ENCODE measurements at places on chromosomes 6 and 20.

DNA sequence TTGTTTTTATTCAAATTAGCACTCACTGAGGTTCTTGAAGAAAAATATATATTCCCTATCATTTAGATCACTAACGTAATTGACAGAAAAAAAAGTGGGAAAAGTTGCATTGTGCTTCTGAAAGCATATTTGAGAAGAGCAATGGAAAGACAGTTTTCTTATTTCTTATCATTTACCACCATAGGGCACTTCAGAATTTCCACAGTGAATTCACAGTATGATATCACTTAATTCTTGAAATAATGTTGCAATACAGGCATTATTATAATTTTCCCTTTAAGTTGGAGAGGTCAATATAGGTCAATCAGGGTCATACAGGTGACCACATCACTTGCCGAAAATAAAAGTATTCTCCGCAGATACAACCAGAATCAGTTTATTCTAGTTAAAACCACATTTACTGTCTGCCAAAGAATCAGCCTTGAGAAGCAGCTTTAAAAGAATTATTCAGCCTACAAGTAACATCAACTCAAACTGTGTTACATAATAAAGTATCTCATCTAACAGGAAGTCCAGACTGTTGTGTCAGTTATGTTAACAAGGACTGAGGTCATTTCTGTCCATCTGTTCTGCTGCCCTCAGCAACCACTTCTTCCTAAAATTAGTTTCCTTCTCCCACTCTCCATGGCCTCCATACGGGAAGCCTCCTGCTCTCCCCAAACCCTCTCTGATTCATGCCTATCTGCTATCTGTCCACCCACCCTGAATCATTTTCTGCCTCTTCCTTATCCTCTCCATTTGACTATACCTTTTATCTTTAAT is 121.2 kb downstream of the SIM1 start:
- no peak for DNase-seq

GRCh38 chr6:50353603-50354002 is 303.9 kb upstream of the DEFB112 start:
- DNase-seq = no peak

GRCh38 chr20:6866741-6867140 is 99.3 kb downstream of the BMP2 start:
- DNase-seq = no peak

DNA sequence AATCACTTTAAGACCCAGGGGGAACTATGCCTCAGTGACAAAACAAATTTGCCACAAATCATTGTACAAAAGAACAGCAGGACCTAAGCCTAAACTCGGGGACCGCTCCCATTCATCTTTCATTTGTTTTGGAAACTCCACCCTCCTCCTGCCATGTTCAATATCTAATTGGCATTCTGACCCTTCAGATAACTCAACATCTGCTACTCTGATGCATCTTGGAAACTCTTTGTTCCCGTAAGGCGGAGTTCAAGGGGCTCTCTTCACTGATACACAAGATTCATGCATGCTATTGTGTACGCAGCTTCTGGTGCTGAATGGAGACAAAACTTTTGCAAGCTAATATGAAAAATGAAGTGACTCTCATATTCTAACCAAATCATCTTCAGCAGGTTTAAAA is 187.6 kb downstream of the ZFP64 start:
- DNase-seq = no peak

GRCh38 chr6:119352001-119352400 is 2.4 kb upstream of the MAN1A1 start:
- no peak for DNase-seq

DNA sequence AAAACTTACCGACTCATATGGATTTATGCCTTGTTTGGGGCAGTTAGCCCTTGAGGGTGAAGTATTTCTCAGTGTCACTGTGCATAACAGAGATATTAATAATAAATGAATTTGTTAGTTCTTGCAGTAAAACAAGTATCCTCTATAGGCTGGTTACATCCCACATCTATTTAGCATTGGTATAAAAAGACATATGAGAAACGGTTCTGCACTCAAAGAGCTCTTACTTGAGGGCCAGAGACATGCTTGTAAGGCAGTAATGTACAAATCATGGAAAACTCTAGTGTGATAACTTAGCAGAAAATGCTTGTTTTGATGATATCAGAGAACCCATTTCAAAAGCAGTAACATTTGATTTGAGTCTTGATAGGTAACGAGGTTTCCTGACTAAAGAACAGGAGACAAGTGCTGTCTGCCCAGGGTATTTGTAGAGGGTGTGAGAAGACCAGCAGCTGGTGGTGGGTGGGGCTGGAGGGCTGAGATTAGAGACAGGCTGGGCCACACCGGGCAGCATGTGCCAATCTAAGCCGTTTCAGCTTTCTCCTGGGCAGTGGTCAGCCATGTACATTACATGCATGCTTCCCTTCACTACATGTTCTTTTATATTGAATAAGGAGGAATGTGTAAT is 46.3 kb downstream of the TULP4 start:
- DNase-seq = no peak

- DNase-seq = no peak
These were observed 664.3 kb downstream of the TENT5A start for GRCh38 chr6:81088145-81088544.

DNA sequence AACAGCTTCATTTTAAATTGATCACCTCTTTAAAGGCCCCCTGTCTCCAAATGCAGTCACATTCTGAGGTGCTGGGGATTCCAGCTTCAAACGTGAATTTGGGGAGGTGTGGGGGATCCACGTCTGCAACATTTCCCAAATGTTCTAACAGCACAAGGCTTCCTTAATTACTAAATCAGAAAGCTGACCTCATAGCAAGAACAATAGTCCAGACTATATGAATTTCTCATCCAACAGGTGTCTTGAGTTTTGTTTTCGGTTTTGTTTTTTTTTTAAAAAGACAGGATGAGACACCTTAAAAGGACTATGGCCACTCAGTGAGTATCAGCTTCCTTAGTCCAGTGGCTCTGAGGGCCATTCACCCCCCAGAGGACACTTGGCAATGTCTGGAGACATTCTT is 11.5 kb downstream of the ATP9A start:
- no peak for DNase-seq

- DNase-seq = peak; percentile 42
These were observed 85.2 kb upstream of the PHACTR3 start for GRCh38 chr20:59518881-59519706.

GRCh38 chr6:35596448-35597442 is 84.0 kb upstream of the TULP1 start:
- DNase-seq = no peak

DNA sequence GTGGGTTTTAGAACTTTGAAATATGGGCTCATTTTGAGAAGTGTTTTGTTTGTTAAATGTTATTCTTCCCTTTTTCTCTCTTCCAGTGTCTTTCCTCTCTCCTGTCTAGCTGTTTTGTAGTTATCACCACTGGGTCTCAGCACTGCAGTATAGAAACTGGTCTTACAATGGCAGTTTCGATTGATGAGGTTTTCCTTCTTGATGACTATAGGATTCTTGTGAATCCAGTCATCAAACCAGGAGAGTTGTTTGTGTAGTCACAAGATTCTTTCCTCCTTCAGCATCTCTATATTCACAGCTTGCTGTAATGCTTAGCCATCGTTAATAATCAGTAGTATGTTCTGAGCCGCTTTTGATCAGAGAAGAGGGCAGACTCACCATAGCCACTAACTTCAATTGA is 172.3 kb downstream of the OGFRL1 start:
- no peak for DNase-seq

DNA sequence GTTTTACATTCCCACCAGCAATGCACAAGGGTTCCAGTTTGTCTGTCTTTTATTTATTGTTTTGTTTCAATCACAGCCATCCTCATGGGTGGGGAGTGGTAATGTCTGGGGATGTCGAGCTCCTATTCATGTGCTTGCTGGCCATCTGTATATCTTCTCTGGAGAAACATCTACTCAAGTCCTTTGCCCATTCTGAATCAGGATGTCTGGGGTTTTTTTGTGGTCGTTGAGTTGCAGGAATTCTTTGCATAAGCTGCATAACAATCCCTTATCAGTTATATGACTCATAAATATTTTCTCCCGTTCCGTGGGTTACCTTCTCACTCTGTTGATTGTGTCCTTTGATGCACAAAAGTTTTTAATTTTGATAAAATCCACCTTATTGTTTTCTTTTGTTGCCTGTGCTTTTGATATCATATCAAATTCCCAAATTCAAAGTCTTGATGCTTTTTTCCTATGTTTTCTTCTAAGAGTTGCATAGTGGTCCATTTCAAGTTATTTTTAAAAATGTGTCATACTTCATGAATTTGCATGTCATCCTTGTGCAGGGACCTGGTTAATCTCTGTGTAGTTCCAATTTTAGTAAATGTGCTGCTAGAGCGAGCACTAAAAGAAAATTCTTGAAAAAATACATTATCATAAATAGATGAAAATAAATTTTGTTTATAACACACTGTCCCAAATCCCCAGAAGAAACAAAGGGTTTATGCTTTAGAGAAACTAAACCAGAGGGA is 54.9 kb upstream of the PDE10A start:
- DNase-seq = no peak

- DNase-seq = no peak
These were observed 639 bp upstream of the RCAN2 start for GRCh38 chr6:46491628-46492547.

DNA sequence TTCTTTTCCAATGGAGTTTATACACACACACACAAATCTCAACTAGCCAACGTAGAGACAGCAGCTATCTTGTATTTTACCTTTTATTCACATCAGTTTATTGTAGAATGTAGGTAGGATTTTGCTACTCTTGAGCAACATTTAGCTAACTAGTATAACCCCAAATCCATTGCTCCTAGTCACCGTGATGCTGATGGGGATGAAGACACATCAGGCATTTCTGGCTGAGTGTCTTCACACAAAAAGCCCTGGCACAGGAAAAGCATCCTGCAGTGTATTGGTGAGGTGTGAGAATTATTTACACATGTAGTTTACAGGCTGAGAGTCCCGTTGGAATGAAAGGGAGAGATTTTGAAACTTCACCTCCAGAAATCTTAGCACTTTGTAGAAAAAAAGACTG is 65.9 kb upstream of the FBXL4 start:
- no peak for DNase-seq

GRCh38 chr6:109626311-109626710 is 64.7 kb downstream of the AK9 start:
- no peak for DNase-seq

- no peak for DNase-seq
These were observed 6.4 kb downstream of the TPMT start for GRCh38 chr6:18148304-18149025.

DNA sequence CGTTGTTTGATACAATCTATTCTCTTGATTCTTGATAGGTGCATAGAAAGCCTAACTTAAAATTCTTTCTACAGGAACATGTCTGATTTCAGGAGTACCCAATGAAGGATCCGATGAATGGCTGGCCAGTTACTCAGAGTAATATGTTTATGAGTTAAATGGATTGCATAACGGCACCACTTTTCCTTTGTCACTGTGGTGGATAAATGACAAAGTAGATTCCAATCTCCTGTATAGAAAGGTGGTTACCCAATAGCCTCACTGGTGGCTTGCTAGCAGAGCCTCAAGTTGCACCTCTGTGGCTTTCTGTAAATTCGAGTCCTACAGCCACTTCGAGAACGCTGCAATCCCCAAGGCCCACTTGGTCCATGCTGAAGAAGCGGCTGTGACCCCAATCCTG is 28.4 kb downstream of the LHFPL5 start:
- DNase-seq = no peak

- no peak for DNase-seq
These were observed 230.9 kb upstream of the DTNBP1 start for GRCh38 chr6:15893556-15894253.

DNA sequence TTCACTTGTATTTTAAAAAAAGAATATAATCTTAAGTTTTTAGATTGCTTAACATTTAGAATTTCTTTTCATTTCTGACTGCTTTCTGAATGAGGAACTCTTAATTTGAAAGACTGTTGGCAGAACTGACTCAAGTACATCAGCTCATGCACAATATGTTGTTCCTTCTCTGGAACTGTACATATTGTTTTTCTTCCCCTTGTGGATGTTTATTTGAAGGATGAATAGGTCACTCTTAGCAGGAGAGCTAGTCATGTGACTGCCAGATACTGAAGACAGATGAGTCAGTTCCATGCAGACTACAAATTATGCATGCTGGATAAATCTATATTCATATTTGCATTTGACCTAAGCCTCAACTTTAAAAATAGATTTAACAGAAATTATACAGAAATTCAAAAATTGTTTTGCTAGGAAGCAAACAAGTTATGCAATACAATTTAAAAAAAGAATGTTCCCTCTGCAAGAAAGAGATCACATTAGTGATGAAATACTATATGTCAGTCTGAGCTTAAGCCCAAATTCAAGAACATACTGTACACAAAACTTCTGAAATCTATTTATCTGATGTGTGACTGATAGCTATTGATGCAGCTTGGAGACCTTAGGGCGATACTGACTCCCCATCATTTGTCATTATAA is 1274.9 kb upstream of the GJE1 start:
- DNase-seq = no peak

DNA sequence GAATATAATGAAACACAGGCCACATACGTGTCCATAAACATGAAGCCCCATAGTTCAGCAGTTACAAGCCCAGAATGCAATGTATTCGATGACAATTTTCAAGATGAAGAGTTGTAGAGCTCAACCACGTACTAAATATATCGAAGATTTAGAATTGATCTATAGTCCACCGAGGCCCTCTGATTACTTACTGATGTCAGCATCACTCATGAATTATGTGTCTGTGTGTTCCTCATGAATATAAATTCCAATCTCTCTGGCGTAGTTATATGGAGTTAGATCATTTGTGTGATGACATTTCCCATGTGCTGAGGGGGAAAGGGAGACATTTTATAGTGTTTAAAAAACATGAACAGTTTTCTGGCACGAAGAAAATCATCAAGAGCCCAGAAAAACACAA is 97.5 kb downstream of the PFDN4 start:
- DNase-seq = no peak

- DNase-seq = no peak
These were observed 31.3 kb upstream of the TRDN start for GRCh38 chr6:123668063-123668462.

GRCh38 chr6:4413073-4413472 is 277.7 kb upstream of the ECI2 start:
- DNase-seq = no peak

DNA sequence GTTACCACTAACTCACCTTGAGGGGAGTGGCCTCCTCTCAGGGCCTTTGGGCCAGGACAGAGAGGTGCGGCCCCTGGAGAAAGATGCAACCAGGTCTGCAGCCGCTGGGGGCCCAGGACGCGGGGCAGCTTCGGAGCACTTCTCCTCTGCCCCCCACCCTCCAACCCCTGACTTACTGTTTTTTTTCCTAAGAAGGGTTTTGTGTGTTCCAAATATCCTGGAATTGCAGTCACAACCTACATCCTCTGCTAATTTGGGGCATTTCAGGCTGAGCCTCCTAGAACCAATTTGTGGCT is 1.7 kb downstream of the LINC00237 start:
- no peak for DNase-seq

GRCh38 chr6:55049866-55050265 is 124.4 kb upstream of the HCRTR2 start:
- no peak for DNase-seq

- DNase-seq = no peak
These were observed 206.8 kb upstream of the ARG1 start for GRCh38 chr6:131366223-131366622.

GRCh38 chr6:139659196-139659595 is 284.7 kb upstream of the CITED2 start:
- no peak for DNase-seq

GRCh38 chr6:134493789-134494188 is 175.9 kb upstream of the SGK1 start:
- no peak for DNase-seq

GRCh38 chr6:4412488-4412887 is 277.1 kb upstream of the ECI2 start:
- DNase-seq = no peak
